CD4-positive, alpha-beta T cell (primary cell): ENCODE measurements at places on chromosomes 6 and 20.
A peak's percentile ranks its signal among the peaks of the same experiment; 100 is the strongest.

DNA sequence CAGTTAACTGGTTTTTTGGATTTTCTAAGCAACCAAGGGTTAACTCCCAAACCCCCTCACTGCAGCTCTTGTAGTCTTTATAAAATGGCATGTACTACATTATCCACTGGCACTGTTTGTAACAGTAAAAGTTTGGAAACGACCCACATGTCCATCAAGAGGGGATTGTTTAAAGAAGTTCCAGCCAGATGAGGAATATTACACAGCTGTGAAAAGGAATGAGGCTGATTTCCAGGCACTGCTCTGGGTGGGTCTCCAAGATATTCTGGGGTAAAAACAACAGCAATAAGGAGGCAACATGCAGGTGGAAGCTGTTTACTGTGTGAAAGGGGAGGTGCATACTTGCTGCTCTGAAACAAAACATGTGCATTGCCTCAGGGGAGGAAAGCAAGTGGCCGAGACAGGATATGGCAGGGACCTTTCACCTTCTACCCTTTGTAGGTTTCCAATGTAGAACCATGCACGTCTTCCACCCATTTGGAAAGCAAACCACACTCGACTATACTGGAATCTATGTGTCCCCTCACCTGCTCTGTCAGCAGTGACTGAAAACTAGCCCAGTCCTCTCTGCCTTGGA is 51.9 kb downstream of the GRM4 start:
- H3K27me3 ChIP-seq, result peaks cover 7% of the 10 kb centered on the region
- no peak overlapping the region for H3K4me3 ChIP-seq
- no peaks in the 10 kb centered on the region for H3K36me3 ChIP-seq
- H3K27ac ChIP-seq, result no peak overlapping the region

- no peaks in the 10 kb centered on the region for H3K36me3 ChIP-seq
- H3K4me1 ChIP-seq, result no peaks in the 10 kb centered on the region
- no peak overlapping the region for H3K4me3 ChIP-seq
- H3K27ac ChIP-seq, result no peak overlapping the region
- DNase-seq, result no peak
Observed at GRCh38 chr20:61304750-61305149, 52.7 kb downstream of the CDH4 start.

DNA sequence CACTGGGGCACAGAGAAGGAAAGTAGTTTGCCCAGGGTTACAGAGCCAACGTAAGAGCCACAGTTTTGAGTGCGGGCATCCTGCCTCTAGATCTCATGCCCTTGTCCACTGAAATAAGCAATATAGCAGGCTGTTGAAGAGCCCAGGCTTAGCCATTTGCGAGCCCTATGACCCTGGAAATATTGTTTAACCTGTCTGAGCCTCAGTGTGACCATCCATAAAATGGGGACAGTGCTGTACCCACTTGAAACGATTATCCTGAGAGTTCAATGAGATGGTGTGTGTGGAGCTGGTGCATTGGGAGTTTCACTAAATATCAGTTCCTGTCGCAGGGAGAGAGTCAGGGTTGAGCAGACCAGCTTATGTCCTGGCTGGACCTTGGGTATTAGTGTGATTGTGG is 173.1 kb upstream of the KCNG1 start:
- no peak for DNase-seq
- no peak overlapping the region for H3K4me3 ChIP-seq
- H3K36me3 ChIP-seq, result no peaks in the 10 kb centered on the region
- peaks cover 7% of the 10 kb centered on the region for H3K27me3 ChIP-seq
- H3K27ac ChIP-seq, result no peak overlapping the region
- no peaks in the 10 kb centered on the region for H3K4me1 ChIP-seq

DNA sequence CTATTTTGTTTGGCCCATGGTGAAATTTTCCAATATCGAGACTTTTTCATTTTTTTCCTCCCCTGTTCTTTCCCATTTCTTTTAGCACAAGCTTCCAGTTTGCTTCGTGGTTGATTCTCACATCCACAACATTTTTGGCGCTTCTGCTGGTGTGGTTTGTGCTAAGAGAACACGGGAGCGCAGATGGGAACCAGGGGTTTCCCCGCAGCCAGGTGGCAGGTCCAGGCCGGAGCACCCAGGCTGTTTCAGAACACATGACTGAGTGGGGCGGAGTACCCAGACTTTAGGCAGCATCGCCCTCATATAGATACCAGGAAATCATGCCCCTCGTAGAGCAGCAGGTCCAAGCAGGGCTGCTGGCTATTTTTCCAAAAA is 58.0 kb downstream of the SYTL3 start:
- peaks cover 15% of the 10 kb centered on the region for H3K4me1 ChIP-seq
- no peak overlapping the region for H3K27ac ChIP-seq
- no peak for DNase-seq
- peaks cover 18% of the 10 kb centered on the region for H3K36me3 ChIP-seq
- no peak overlapping the region for H3K4me3 ChIP-seq

GRCh38 chr20:2000285-2000684 is 6.4 kb upstream of the PDYN start:
- no peak overlapping the region for H3K4me3 ChIP-seq
- H3K4me1 ChIP-seq, result no peaks in the 10 kb centered on the region
- no peak for DNase-seq

DNA sequence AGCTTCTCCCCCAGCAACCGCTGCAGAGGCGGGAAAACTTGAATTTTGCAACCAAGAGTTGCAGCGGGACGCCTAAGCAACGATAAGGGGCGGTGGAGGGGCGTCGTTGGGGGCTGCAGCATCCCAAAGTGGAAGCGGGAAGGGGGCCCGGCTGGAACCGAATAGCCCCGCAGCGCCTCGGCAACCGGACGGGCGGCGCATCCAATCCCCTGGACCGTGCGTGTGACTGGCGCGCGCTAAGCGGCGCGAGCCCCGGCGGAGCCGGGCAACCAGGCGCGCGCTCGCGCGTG is 670 bp upstream of the PARD6B start:
- peak overlapping the region; percentile 68 for H3K4me3 ChIP-seq
- no peak for DNase-seq
- peak overlapping the region; percentile 44 for H3K27ac ChIP-seq
- no peaks in the 10 kb centered on the region for H3K27me3 ChIP-seq

GRCh38 chr6:142738035-142738396 is 207.0 kb downstream of the HIVEP2 start:
- no peak overlapping the region for H3K27ac ChIP-seq
- no peaks in the 10 kb centered on the region for H3K4me1 ChIP-seq
- no peak overlapping the region for H3K4me3 ChIP-seq
- no peaks in the 10 kb centered on the region for H3K27me3 ChIP-seq
- H3K36me3 ChIP-seq, result no peaks in the 10 kb centered on the region

GRCh38 chr6:149166747-149167146 is 150.8 kb upstream of the TAB2 start:
- no peaks in the 10 kb centered on the region for H3K27me3 ChIP-seq
- no peaks in the 10 kb centered on the region for H3K36me3 ChIP-seq
- no peak overlapping the region for H3K4me3 ChIP-seq
- no peak overlapping the region for H3K27ac ChIP-seq
- H3K4me1 ChIP-seq, result peaks cover 31% of the 10 kb centered on the region

DNA sequence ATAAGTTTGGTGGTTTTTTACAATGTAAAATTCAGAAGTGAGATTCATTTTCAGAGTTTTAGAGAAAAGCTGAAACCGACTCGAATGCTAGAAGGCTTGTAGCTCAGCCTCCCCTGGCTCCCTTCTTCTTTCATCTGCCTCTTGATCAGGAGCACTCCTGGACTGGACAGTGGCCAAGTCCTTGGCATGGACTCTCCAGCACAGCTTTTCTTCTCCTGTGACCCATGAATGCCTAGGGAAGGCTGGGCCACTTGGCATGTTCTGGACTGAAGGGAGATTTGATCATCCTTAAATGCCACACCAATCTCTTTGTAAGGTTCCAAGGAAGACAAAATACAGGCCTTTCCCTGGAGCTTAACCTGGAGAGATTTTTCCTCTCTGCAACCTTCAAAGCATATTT is 384.0 kb upstream of the SASH1 start:
- H3K4me1 ChIP-seq, result no peaks in the 10 kb centered on the region
- no peak for DNase-seq
- no peaks in the 10 kb centered on the region for H3K36me3 ChIP-seq
- H3K27ac ChIP-seq, result no peak overlapping the region
- H3K4me3 ChIP-seq, result no peak overlapping the region

DNA sequence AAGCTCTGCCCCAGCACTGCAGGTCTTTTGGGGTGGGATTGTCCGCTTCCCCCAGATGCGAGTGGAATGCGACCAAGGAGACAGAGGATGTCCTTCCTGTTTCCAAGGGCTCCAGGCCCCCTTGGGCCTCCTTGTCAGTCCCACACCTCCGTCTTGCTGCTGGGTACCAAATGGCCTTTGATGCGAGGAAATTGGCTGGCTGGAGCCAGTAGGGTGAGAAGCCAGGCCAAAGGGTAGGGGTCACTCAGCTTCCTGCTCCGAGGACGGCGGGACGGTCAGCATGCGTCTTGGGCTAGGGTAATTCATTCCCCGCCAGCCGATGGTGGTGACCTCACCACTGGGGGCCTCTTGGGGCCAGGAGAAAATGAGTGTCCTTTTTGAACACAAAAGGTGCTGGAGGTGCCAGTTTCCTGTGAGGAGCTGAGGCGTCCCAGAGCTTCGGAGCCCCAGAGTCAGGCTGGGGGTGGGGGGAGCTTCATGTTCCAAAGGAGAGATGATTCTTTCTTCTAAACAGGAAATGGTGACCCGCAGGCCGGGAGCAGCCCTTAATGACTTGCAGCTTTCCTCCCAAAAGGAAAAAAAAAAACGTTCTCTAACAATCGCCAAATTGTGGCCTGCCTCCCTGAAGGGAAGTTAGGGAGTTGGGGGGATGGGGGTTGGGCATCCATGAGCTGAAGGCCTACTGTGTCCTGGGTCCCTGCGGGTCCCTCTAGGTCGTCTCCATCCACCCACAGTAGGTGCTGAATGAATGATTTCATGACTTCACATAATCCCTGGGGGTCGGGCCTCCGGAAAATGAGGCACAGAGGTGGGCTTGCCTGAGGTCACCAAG is 6.7 kb downstream of the SNAI1 start:
- H3K36me3 ChIP-seq, result no peaks in the 10 kb centered on the region
- DNase-seq, result no peak
- H3K27me3 ChIP-seq, result no peaks in the 10 kb centered on the region
- H3K4me3 ChIP-seq, result no peak overlapping the region

- H3K4me3 ChIP-seq, result no peak overlapping the region
- peaks cover 26% of the 10 kb centered on the region for H3K27me3 ChIP-seq
- no peaks in the 10 kb centered on the region for H3K36me3 ChIP-seq
- peaks cover 5% of the 10 kb centered on the region for H3K4me1 ChIP-seq
Observed at GRCh38 chr20:63259734-63260460, 5.6 kb upstream of the NKAIN4 start.

GRCh38 chr20:4084721-4085120 is 69.4 kb upstream of the RNF24 start:
- H3K27me3 ChIP-seq, result no peaks in the 10 kb centered on the region
- H3K27ac ChIP-seq, result no peak overlapping the region
- H3K4me1 ChIP-seq, result peaks cover 38% of the 10 kb centered on the region
- no peaks in the 10 kb centered on the region for H3K36me3 ChIP-seq
- no peak overlapping the region for H3K4me3 ChIP-seq

GRCh38 chr6:155521719-155522118 is 66.1 kb upstream of the NOX3 start:
- no peak overlapping the region for H3K27ac ChIP-seq
- H3K36me3 ChIP-seq, result no peaks in the 10 kb centered on the region
- DNase-seq, result no peak
- H3K4me3 ChIP-seq, result no peak overlapping the region
- H3K27me3 ChIP-seq, result no peaks in the 10 kb centered on the region

DNA sequence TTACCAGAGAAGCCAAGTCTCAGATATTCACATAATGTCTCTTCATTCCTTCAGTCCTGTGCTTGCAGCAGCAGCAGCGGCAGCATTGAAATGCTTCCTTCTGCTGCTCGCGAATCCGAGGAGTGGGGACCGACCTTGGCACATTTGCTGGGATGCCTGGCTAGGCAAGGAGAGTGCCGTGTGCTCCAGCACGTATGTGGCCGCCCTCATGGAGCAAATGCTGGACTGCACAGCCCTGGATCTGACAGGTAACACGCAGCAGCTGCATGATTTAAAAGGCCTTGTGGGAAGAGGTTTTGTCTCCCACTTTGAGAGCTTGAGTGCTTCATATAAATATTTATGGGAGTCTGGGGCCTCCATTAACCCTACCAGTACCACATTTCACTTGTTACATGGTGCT is 9.9 kb downstream of the MAFB start:
- H3K27me3 ChIP-seq, result peaks cover 41% of the 10 kb centered on the region
- no peak for DNase-seq
- H3K4me3 ChIP-seq, result no peak overlapping the region
- H3K27ac ChIP-seq, result no peak overlapping the region
- H3K4me1 ChIP-seq, result peaks cover 7% of the 10 kb centered on the region

- H3K4me1 ChIP-seq, result peaks cover 12% of the 10 kb centered on the region
- H3K4me3 ChIP-seq, result no peak overlapping the region
- no peak overlapping the region for H3K27ac ChIP-seq
- DNase-seq, result no peak
Observed at GRCh38 chr20:1431158-1431557, 35.5 kb downstream of the NSFL1C start.

DNA sequence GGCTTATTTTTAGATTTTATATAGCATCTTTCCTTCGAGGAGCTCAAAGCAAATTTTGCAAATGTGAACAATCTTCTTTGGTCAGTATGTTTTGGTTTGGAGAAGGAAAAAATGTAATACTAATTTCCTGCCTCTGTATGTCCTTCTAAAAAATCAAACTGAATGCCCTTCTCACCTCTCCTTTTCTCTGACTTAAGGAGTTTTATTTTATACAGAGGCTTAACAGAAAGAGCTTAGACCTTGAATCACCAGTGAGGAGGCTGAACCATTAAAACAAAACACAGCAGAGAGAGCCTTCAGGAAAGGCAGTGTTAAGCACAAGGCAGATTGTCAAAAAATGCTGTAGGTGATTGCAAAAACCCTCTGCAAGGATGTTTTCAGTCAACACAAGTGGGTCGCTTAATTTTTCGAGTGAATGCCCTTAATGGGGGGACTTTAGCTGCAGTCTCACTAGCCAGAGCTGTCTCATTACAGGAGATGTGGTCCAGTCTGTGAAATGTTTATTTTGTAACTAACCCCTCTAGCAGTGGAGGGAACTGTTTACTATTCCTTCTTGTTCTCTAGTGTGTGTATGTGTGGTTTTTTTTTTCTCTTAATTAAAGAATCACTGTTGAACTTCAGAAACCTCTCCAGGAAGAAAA is 481.3 kb upstream of the CITED2 start:
- DNase-seq, result no peak
- no peak overlapping the region for H3K4me3 ChIP-seq
- H3K27me3 ChIP-seq, result no peaks in the 10 kb centered on the region

DNA sequence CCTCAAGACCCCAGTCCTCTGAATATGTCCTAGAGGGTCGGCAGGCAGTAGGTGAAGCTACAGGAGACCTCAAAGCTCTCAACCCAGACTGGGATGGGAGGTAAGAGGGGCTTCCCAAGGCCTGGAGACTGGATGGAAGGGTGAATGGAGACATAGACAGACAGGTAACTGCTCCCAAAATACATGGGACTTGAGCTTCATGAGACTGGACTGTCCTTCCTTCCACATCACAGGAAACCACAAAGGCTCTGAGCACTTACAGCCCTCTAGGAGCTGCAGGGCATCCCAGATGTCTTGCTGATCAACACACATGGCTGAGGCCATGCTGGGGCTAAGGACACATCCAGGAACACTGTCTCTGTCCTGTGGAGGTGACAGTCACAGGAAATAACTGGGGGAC is 11.6 kb downstream of the HSPA12B start:
- peaks cover 11% of the 10 kb centered on the region for H3K4me1 ChIP-seq
- DNase-seq, result no peak
- H3K36me3 ChIP-seq, result no peaks in the 10 kb centered on the region
- H3K27ac ChIP-seq, result no peak overlapping the region
- no peak overlapping the region for H3K4me3 ChIP-seq
- H3K27me3 ChIP-seq, result peaks cover 3% of the 10 kb centered on the region

GRCh38 chr20:42747765-42748411 is 441.8 kb downstream of the PTPRT start:
- DNase-seq, result no peak
- no peaks in the 10 kb centered on the region for H3K4me1 ChIP-seq

- H3K4me3 ChIP-seq, result no peak overlapping the region
Observed at GRCh38 chr6:135922174-135922573, 70.7 kb downstream of the PDE7B start.
